ENCODE measurements at places on chromosomes 5 and 9. TPM values are rescaled to one million over a fixed set of nuclear protein-coding genes. Genes with fewer than 3 reads are reported as not detected.

CMYA5 gene
- 1,216 TPM for polyA plus RNA-seq

SPINK4 gene
- not detected for polyA plus RNA-seq

GZMA gene
- 0.16 TPM for polyA plus RNA-seq

EIF4E1B gene
- 0.04 TPM for polyA plus RNA-seq

CHSY3 gene
- 0.33 TPM for polyA plus RNA-seq

GRCh38 chr5:4099386-4099785, 503.8 kb downstream of the IRX1 start:
- DNase-seq = no peak
- H3K27ac ChIP-seq = no peak overlapping the region
- H3K27me3 ChIP-seq = no peaks in the 10 kb centered on the region
- H3K36me3 ChIP-seq = no peaks in the 10 kb centered on the region
- no peak overlapping the region for H3K4me3 ChIP-seq

Measured in psoas muscle (tissue), 8 donors.